ENCODE measurements at places on chromosomes 6 and 20. TPM values are rescaled to one million over a fixed set of nuclear protein-coding genes. Genes with fewer than 3 reads are reported as not detected.
A peak's percentile ranks its signal among the peaks of the same experiment; 100 is the strongest.

GRCh38 chr6:169809386-169809785 is 58.0 kb downstream of the ERMARD start:
- no peaks in the 10 kb centered on the region for H3K4me1 ChIP-seq
- no peaks in the 10 kb centered on the region for H3K36me3 ChIP-seq
- H3K27me3 ChIP-seq = no peaks in the 10 kb centered on the region
- no peak overlapping the region for H3K27ac ChIP-seq

- no peaks in the 10 kb centered on the region for H3K4me1 ChIP-seq
- no peak overlapping the region for H3K27ac ChIP-seq
- H3K4me3 ChIP-seq = peak overlapping the region; percentile 14
- no peak for DNase-seq
Observed at GRCh38 chr20:62551407-62552323, 75.9 kb upstream of the GATA5 start.

Gene NOX3
- total RNA-seq = not detected

Gene NNAT
- total RNA-seq = not detected

Gene ZBP1
- total RNA-seq = 0.88 TPM
